Caudate nucleus (tissue), 63 donors: ENCODE measurements at places on chromosomes 1 and 21.
A peak's percentile ranks its signal among the peaks of the same experiment; 100 is the strongest.

DNA sequence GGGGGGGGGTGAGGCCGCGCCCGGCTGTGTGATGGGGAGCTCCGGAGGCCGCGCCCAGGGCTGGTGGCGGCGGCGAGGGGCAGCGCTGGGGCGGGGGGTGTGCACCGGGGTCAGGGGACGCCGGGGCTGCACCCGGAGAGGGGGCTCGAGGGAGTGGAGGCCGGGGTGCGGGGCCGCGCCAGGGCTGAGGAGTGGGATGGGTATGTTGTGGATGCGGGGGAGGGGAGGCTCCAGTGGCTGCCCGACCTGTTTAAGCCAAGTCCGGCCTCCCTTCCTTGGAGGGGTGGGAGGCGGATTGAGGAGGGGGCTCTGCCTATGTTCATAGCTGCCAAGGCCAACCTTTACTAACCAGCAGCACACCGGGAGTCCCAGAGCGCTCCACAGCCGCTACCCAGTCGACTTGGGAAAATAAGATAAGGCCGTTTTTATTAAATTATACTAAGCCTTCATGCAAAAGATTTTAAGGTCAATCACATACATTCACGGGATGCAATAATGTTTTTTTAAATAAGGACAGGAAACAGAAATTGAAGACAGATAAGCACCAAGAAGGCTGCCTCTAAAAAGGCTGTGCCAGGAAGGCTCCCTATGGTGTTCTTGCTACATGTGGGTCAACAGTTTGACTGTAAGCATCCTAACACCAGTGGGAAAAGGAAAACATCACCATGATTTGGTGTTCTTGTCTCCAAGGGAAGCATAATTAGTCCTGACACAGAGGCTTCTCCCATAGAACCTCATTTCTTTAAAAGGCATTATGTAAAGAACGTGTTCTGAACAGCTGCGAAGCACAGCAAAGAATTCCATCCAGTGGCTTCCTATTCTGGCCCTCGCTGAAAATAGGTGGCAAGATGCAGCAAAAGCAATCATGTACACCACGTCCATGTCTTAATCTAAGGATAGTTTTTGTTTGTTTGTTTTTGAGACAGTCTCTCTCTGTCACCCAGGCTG, 626 bp upstream of the HLCS start:
- DNase-seq = no peak

DNA sequence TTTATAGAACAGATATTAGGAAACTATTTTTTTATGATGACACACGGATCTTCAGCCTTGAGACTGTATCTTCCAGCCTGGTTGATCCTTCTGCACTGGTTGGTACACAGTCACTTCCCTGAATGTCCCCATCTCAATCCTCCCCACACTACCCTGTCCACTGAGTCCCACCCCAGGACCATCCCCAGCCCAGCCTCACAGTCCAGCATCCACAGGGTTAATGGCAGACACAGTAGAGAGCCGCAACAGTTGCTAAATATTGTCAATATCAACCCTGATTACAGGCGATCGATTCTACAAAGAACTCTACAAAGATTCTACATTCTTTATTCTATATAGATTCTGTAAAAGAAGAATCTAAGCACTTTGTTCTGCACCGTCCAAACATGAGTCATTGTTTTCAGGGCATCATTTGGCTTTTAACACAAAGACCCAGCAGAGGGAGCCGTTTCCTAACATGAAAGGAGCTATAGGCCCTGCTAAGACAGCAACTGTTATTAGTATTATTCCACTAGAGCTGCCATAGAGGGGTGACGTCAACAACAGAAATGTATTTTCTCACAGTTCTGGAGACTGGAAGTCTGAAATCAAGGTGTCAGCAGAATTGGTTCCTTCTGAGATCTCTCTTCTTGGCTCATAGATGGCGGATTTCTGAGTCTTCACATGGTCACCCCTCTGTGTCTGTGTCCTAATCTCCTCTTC, 30.1 kb upstream of the IFNAR2 start:
- DNase-seq = peak; percentile 43

DNA sequence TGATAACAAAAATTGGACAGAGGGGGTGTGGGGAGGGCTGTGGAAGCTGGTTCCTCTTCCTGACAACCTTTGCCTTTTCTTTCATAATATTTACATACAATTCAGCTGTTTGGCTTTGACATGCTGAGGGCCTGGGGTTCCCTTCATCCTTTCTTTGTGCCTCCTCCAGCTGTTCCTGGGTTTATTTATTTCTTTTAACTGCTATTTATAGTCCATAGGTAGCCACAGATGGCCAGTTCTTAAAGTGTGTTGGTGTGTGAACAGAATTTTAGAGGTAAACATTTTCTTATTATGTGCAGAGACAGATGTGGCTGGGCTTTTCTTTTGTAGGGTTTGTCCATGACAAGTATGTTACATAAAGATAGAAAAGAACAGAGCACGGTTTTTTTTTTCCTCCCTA, 34.1 kb upstream of the CNIH3 start:
- DNase-seq = no peak

GRCh38 chr1:68919075-68919474, 422.2 kb upstream of the DEPDC1 start:
- no peak for DNase-seq

GRCh38 chr1:167418391-167418790, 99.9 kb downstream of the CD247 start:
- no peak for DNase-seq

GRCh38 chr1:24828183-24828886, 83.1 kb downstream of the CLIC4 start:
- DNase-seq = no peak

- DNase-seq = no peak
Measured at GRCh38 chr1:189149547-189150375, 1327.9 kb downstream of the BRINP3 start.

DNA sequence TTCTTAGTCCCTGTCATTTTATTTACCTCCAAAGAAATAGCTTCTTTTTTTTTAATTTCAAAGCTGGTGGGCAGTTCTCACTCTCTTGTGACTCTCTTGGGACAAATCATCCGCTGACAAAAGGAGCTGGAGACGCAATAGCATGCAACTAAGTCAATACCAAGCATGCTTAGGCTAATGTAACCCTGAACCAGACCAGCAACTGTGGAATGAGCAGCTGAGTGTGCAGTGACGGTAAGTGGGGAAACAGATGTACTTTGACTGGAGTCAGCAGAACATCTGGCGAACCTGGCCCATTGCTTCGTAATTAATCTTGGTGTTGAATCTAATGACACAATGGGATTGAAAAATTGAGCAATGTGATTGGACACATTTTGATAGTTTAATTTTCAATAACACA, 280.7 kb upstream of the PLXNA2 start:
- no peak for DNase-seq

- DNase-seq = no peak
Measured at GRCh38 chr1:100382657-100383056, 30.4 kb downstream of the CDC14A start.

- DNase-seq = no peak
Measured at GRCh38 chr1:213070406-213070805, 19.4 kb downstream of the RPS6KC1 start.

DNA sequence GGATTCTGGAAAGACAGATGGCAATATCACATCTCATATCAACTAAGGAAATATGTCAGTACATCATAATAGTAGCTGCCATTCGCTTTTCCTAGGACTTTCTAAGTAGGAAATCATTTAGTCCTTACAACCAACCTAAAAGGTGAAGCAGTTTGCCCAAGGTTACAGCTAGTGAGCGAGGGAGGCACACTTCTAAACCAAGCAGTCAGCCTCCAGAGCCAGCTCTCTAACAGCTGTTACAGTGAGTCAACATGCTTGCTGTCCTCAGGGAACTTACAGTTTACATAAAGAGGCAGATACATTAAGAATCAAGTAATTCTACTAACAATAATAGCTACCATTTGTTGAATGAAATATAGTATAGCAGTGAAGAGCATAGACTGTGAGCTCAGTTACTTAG, 57.1 kb downstream of the GIPC2 start:
- no peak for DNase-seq

DNA sequence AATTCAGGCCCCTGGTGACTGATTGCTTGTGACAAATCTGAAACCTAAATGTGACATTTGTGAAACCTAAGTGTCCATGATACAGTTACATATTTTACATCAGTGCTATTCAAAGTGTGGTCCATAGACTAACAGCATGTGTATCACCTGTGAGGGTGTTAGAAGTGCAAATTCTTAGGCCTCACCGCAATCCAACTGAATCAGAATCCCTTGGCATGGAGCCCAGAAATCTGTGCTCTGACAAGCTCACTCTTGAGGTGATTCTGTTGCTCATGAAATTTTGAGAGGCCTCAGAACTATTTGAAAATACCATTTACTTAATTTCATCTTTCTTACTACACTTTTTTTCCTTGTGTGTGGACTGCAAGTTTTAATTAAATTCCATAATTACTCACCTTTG, 587.9 kb downstream of the ADGRL2 start:
- no peak for DNase-seq

DNA sequence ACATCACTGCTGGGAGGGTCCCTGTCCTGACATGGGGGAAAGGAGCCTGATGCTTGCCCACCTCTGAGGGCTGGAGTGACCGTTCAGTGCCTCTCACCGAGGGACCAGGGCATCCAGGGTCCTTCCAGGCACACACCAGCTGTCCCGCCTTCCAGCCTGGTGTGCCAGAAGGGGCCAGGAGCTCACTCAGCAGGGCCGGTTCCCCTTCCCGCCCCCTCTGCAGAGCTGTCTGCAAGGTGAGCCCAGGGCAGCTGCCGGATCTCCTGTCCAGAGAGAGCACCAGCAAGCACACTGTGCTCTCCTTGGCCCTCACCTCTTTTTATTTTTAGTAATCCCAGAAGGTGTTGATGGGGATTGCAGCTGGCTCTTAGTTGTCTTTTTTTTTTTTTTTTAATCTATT, 16.9 kb downstream of the H6PD start:
- no peak for DNase-seq

DNA sequence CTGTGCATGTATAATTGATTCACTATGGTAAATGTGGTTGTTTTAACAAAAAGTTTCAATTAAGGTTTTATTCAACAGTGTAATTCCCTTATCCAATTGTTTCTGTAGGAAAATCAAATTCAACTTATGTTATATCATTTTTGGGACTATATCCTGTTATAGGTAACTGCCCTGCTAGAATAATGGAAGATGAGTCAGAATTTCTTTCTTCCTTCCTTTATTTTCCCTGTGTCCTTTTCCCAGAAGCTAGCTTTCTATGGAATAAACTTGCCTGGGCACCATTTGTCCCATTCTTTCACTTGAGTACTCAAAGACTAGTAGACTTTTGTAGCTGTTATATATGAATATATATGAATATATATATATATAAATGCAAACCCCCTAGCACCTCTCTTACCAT, 301.3 kb downstream of the TM2D1 start:
- DNase-seq = no peak

GRCh38 chr1:58944439-58944838, 160.6 kb upstream of the JUN start:
- no peak for DNase-seq

- DNase-seq = no peak
Measured at GRCh38 chr21:42288962-42289361, 26.2 kb downstream of the TFF3 start.

GRCh38 chr1:203275656-203276272, 29.6 kb upstream of the BTG2 start:
- DNase-seq = no peak

DNA sequence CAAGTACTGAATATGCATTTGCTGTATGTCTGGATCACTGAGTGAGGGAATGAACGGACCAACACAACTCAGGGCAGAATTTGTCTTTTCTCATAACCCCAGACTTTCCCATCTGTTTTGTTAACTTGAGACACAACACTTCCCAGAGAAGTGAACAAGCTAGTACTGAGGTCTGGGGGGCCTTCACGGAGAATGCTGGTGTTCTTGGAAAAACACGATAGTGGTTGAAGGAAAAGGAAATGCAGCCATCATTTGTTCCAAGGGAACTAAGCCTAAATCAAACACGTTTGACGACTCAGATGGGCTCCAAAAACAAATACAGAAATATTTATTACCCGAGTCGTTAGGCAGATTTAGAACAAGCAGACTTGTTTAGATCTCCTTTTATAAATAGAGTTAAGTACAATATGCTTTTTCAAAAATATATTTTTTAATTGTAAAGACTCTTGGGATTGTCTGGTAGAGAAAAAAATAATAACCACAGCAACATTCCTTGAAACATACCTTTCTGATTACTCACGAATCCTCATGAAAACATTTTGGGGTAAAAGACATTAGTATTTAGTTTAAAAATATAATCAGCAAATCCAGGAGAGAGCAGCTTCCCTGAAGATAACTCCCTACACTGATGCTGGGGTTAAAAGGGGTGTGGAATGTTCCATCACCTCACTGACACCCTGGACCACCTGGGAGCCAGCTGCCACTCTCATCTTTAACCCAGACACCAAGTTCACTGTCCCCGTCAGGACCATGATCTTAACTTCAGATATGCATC, 427.7 kb upstream of the RUNX1 start:
- no peak for DNase-seq

GRCh38 chr1:205076245-205076761, 8.0 kb downstream of the TMEM81 start:
- DNase-seq = no peak

GRCh38 chr1:108012553-108012952, 47.6 kb upstream of the VAV3 start:
- DNase-seq = no peak

- no peak for DNase-seq
Measured at GRCh38 chr1:172763057-172763456, 104.2 kb downstream of the FASLG start.

GRCh38 chr21:32083197-32083596, 195.7 kb downstream of the MIS18A start:
- no peak for DNase-seq

GRCh38 chr1:245983294-245983967, 523.6 kb downstream of the SMYD3 start:
- DNase-seq = no peak

GRCh38 chr1:38025233-38025632, 12.7 kb downstream of the UTP11 start:
- DNase-seq = no peak

- DNase-seq = no peak
Measured at GRCh38 chr1:76503736-76504135, 363.5 kb upstream of the ST6GALNAC5 start.

DNA sequence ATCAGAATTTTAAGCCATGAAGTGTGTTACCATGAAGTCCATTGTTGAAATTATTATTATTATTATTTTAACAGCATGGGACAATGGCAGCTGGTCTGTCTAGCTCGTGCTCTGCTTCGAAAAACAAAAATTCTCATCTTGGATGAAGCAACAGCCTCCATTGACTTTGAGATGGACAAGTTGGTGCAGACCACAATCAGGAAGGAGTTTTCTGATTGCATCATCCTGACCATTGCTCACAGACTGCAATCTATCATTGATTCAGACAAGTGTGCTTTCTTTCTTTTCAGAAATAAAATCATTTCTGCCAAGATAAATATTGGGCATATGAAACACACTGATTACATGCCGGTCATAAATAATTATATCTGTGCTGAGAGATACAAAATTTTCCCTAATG, 21.0 kb downstream of the HSPA13 start:
- no peak for DNase-seq

- DNase-seq = no peak
Measured at GRCh38 chr1:226395753-226396152, 12.1 kb downstream of the PARP1 start.
